ENCODE measurements at places on chromosomes 13 and 19.

DNA sequence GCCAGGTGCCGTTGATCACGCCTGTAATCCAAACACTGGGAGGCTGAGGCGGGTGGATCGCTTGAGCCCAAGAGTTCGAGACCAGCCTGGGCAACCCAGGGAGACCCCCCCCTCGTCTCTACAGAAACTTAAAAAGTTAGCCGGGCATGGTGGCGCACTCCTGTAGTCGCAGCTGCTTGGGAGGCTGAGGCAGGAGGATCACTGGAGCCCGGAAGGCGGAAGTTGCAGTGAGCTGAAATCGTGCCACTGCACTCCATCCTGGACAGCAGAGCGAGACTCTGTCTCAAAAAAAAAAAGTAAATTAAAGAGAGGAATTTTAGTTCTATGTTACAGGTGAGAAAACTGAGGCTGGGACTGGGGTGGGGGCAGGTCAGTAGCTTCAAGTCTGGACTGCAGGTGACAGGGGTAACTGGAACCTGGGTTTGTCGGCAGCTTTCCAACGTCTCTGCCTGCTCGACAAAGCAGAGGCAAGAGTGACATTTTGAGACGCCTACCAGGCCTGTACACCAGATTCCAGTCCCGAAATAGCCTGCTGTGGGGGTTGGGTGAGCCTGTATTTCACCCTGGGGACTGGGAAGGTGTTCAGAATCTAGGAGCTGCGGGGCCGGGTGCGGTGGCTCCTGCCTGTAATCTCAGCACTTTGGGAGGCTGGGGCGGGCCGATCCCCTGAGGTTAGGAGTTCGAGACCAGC is 1.2 kb downstream of the SELENOW start:
- no peak for DNase-seq

DNA sequence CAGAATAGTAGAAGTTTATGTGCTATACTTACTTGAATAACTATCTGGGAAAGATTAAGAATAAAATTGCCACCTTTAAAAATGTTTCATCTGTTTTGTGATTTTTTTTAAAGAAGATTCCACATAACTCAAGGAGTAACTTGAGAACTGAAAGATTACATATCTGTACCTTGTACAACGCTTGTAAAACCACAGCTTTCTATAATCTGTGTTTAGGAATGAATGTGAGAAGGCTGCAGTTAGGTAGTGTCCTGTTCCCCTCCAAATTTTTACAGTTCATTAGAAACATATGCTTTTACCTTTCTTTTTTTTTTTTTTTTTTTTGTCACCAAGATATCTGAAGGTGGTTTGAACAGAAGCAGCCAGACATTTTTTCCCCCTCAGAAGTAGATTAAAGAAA is 312.8 kb upstream of the GPC6 start:
- DNase-seq, result no peak

DNA sequence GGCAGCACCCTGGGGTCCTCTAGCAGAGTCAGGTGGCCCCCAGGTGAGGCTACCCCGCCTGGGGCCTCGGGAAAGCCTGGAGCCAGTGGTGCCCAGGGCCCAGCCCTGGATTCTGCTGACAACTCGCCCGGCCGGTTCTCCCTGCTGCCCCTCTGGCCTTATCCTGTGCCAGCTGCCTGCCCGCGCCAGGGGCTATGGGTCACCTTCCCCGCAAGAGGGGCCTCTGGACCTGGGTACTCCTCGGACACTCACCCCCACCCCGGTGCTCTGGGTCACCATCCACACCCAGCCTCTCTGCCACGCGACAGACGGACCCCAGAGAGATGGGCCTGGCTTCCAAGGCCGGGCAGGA is 24.0 kb downstream of the ZBTB7A start:
- no peak for DNase-seq

DNA sequence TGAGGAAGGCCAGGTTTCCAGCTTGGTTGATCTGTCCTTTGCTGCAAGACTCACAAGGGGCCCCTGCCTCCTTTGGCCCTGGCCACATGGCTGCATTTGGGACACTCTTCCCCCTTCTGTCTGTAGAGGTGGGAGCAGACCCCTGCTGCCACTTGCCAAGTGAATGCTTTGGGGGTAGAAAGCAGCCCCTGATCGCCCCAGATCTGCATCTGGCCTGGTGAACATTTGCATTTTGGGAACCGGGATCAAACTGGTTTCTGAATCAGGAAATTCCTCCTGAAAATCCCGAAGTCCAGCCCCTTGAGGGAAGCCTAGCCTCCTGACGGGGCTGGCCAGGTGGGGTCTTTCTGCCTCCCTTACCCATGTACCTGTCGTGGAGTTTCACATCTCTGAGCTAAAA is 14.9 kb downstream of the DPF1 start:
- DNase-seq, result no peak

DNA sequence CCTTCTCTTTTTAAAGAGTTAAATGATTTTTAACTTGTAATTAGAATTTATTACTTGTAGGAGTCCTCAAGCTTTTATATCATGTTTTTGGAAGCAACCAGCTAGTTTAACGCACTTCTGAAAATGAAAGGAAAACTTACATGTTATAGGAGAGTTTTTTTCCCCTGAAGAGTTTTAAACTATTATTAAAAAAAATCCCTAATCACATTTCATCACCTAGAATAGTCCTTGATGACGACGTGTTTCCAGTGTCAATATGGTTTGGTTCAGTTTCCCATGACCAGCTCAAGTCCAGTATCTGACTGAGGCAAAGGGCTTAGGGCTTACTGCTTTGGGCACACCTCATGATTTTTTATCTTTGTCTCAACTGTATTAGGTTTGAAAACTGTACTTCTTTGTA is 36.0 kb downstream of the URI1 start:
- no peak for DNase-seq

- no peak for DNase-seq
These were observed at the start of gene GNA15 for GRCh38 chr19:3135961-3136683. TSS of gene GNA15 (plus strand) at chr19:3136033. CDS start at chr19:3136451, 418 bp downstream.

DNA sequence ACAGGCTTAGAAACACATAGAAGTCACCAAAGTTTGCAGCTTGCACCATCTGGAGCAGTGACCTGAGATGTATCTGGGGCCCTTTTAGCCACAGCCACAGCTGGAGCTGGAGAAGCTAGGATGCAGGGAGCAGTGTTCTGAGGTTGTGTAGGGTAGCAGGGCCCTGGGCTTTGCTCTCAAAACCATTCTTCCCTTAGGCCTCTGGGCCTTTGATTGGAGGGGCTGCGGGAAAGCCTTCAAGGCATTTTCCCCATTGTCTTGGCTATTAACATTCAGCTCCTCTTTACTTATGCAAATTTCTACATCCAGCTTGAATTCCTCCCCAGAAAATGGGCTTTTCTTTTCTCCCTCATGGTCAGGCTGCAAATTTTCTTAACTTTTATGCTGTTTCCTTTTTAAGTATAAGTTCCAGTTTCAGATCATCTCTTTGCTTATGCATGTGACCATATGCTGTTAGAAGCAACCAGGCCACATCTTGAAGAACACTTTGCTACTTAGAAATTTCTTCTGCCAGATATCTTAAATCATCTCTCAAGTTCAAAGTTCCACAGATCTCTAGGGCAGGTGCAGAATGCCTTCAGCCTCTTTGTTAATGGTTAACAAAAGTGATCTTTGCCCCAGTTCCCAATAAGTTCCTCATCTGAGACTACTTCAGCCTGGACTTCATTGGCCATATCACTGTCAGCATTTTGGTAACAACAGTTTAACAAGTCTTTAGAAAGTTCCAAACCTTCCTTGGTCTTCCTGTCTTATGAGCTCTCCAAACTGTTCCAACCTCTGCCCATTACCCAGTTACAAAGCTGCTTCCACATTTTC is 48.5 kb downstream of the NBEA start:
- DNase-seq, result no peak

DNA sequence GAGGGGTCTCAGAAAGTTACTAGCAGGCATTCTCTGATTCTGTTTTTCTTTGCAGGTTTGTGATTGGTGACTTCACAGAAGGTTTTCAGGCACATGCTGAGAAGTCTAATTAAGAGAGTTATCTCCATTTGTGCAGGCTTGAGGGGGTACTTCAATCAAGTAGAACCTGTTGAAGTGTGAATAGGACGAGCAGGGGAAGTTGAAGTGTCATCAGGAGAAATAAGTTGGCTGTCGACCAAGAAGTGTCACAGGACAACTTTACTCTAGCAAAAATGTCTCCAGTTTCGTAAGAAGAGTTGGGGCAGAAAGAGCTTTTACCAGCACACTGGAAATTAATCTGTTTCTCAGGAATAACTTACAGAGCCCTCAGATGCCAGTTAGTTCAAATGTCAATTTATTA is 576.5 kb upstream of the SLITRK5 start:
- DNase-seq, result no peak

GRCh38 chr13:80705371-80706163 is 364.6 kb upstream of the SPRY2 start:
- DNase-seq, result no peak

DNA sequence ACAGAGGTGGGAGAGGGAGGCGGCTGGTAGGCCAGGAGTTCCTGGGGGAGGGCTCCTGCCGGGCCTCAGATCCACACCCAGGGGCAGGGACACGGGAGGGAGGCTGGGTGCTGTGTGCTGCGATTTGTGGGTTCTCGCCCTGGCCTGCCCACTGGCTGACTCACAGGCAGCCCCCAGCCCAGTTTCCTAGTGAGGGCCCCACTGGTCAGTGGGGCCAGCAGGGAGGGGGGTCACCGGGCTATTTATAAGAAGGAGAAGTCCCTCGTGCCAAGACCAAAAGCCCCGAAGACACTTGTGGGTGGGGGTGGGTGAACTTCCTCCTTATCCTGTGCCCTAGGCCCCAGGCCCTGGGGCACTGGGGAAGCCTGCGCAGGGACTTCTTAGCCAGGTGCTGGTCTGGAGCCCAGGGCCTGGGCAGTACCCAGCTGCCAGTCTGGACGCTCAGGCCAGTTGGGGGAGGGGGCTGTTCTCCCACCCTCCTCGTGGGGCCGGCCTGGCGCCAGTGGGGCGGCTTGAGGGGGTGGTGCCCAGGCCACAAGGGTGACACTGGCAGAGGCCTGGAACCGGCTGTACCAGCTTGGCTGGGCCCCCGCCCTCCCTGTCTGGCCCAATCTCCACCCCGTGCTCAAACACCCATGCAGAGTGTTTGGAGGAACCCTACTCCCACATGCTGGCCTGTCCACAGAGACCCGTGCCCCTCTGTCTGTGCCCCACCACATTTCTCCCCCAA is 5.0 kb upstream of the JUNB start:
- DNase-seq, result no peak

- DNase-seq, result no peak
These were observed 6.3 kb upstream of the F10 start for GRCh38 chr13:113116206-113116800.

GRCh38 chr13:43664700-43665191 is 122.0 kb downstream of the ENOX1 start:
- DNase-seq, result no peak

GRCh38 chr19:38251564-38252051 is 4.6 kb downstream of the PPP1R14A start:
- no peak for DNase-seq

GRCh38 chr13:42320375-42320787 is 48.4 kb downstream of the AKAP11 start:
- no peak for DNase-seq

DNA sequence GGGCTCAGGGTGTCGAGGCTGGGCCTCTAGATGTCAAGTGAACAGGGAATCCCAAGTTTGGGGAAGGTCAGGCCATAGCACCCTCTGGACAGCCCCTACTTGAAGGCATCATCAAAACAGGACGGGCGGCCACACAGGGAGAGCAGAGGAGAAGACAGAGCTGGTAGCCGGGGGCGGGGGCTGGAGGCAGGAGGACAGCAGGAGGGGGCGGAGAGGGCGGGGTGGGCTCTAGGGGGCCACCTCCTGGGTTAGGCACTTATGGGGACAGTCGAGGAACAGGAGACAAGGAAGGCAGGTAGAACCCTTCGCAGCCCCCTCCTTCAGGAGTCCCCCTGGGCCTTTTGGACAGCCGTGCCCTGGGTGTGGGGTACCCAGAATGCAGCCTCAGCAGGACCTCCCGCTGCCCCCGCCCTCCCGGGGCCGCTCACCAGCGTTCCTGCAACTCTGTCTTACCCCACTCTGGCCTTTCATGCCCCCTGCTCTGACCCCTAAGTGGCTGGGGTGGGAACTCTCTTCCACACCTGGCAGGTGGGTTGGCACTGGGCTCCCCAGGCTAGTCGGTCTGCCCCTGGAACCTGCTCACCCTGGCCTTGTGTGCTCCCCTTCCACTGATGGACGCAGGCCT is 5.8 kb downstream of the SSBP4 start:
- DNase-seq, result no peak

GRCh38 chr19:49589502-49589905 is 1.5 kb upstream of the PRR12 start:
- peak; percentile 55 for DNase-seq

GRCh38 chr19:35125749-35126623 is 8.9 kb downstream of the LGI4 start:
- no peak for DNase-seq

- DNase-seq, result no peak
These were observed 124.9 kb downstream of the KCNRG start for GRCh38 chr13:50140153-50140552.

- DNase-seq, result no peak
These were observed 76.2 kb downstream of the C13orf42 start for GRCh38 chr13:51034906-51035305.

- no peak for DNase-seq
These were observed 207.6 kb upstream of the SERP2 start for GRCh38 chr13:44165889-44166496.

GRCh38 chr13:41859565-41859964 is 101.3 kb downstream of the VWA8 start:
- DNase-seq, result no peak

DNA sequence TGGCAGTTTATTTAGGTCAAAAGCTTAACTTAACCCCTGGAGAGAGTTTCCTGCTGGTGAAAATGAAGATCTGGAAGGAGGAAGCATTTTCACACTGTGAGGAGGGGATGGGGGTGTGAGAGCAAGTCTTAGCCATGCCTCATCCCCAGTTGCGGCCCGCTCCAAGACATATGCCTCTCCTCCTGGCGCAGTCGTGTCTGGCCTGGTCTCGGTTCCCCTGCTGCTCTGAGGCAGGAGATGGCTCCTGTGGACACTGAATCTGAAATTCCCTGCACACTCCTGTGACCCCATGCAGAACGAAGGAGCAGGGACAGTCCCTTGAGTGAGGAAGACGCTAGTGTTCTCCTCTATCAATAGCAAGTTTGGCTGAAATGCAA is 360 bp upstream of the ZNF69 start:
- DNase-seq, result no peak

GRCh38 chr19:54156953-54157352 is 2.6 kb downstream of the LENG1 start:
- DNase-seq, result no peak

DNA sequence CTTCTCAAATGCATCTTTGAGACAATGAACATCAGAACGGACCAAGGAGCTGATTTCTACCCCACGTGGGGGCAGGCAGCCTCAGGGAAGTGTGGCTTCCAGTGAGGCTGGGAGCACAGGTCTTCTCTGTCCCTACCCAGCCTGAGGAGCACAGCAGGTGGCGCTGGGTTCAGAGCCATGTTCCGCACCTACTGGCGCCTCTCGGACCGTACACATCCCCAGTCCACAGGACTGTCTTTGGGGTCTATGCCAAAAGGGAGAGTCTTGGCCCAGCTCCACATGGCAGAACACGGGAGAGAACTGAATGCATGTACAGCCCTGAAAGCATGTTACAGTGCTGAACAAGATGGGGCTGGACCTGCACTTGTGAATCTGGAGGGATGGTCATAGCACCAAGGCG is 22.6 kb downstream of the SUGP1 start:
- DNase-seq, result no peak

- DNase-seq, result no peak
These were observed 3.6 kb upstream of the ADAMTSL5 start for GRCh38 chr19:1516395-1516753.

Data from right forelimb (tissue), 1 donor.